ENCODE measurements at places on chromosomes 1 and 21.

DNA sequence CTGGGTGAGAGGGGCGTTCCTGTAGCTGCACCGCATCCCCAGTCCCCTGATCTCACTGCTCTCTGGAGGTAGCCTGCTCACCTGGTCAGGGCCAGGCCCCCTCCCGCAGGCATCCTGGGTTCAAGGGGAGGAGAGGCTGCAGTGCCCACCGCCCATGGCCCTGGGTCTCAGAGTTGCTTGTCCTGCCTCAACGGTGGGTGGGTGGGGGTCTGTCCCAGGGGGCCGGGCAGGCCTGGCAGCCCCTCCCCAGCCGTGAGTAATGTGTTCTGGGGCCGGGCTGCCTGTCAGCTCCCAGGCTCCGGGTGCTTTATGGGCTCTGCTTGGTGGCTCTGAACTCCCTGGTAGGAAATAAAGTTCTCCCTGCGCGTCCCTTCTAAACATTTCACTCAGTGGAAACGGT, 126.9 kb downstream of the CASZ1 start:
- DNase-seq, result no peak

DNA sequence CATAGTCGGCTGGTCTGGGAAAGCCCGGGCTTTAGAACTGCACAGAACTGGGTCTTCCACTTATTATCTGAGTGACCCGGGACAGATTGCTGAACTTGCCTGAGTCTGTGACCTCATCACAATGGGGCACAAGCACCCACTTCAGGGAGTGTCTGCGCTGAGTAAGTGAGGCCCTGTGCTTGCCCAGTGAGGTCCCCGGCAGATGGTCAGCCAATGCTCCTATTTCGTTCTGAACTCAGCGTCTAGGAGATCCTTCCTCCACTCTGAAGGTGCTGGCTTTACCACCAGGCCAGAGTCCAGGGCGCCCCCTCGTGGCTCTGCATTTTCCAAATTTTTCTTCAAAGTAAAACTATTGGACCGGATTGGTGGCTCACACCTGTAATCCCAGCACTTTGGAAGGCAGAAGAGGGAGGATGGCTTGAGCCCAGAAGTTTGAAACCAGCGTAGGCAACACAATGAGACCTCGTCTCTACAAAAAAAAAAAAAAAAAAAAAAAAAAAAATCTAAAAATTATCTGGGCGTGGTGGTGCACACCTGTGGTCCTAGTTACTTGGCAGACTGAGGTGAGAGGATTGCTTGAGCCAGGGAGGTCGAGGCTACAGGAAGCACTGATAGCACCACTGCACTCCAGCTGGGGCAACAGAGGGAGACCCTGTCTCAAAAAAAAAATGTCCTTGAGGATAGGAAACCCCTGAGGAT, 61.7 kb downstream of the FCRL5 start:
- DNase-seq, result no peak

GRCh38 chr1:204558467-204558866, 42.3 kb downstream of the MDM4 start:
- DNase-seq, result no peak

DNA sequence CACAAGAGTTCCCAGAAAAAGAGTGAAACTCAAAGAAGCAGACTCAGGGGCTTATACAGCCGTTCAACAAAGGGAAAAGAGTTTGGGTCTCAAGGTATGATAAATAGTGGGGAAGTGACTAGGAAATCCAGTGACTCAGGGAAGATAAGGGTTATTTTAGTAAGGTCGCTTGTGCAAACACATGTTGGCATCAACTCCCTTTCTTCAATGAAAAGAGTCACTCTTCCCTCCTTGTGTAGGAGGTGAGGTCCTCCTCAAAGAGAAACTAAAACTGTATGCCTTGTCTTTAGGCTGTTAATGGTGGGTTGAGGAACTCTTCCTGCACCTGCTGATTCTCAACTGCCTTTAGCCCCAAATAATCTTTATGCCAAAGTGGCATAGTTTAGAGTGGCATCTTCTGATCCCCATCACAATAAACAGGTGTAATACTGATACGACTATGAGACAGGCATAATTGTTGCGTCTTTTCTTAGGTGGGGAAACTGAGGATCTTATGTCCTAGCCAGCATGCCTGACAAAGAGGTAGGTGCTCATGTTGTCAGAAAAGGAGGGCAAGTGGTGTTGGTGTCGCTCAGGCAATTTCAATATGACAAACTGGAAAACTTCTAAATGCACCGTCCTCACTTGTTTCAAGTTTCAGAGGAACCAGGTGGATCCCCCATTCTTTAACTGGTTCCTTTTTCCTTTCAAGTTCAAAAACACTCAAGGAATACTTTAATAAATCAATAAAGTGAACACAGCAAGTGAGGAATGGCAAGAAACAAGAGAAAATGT, 294.1 kb upstream of the RUNX1 start:
- DNase-seq, result no peak

DNA sequence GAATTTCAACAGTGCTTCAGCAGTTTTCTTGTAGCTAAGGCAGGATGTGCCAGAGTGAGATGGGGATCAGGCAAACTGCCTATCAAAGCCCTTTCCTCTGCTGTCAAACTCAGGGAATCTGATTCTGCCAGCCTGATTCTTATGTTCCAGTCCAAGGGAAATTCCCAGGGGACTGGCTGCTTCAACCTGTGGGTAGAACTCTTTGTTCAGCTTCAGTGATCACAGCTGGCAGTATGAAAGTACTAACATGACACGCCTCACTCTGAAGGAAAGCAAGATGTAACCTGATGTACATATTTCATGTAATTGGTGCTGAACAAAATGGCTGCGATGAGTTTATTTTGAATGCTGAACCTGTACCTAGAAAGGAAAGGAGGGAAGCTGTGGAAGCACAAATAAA, 40.1 kb upstream of the SLC5A9 start:
- DNase-seq, result no peak

- DNase-seq, result no peak
Observed at GRCh38 chr1:37017720-37018119, 16.6 kb downstream of the GRIK3 start.

Data from GM12892 (cell line).